Activated naive CD4-positive, alpha-beta T cell treated with anti-CD3 and anti-CD28 coated beads, Interleukin-2, amount 10 ng/mL, durations not matched to agents 7 days and 5 days (primary cell): ENCODE measurements at places on chromosomes 5 and 9.

DNA sequence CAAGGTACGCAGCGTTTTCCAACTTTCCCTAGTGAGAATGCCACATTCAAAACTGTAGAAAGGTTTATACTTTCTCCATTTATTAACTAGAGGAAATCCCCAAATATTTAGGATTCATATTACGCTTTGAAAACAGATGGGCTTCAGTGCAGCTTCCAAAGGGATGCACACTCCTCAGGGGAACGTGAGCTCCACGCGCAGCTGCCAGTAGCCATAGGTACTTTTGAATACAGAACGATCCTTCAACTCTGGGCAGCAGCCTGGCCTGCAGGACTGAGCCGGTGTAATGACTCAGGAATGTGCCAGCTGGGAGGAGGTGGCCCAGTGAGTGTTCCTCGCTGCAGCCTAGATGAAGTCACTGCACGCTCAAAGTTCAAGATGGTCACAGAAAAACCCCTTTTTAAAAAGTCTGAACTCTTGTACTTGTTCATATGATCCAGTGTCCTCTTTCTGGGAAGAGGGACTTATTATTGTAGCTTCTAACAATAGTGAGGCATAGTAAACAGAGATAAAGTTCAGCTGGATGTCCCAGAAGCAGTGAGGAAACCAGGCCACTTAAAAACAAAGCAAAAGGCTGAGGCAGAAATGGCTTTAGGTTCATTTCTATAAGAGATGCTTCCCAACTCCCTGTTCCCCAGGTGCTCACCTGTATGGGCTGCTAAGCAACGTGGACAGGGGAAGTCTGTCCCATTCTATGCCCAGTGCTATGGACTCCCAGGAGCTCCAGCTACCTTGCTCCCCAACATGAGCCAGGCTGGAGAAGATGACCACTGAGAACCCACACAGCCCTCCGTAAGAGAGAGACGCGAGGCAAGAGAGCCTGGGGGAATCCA is 130.0 kb downstream of the LHFPL2 start:
- DNase-seq: no peak

DNA sequence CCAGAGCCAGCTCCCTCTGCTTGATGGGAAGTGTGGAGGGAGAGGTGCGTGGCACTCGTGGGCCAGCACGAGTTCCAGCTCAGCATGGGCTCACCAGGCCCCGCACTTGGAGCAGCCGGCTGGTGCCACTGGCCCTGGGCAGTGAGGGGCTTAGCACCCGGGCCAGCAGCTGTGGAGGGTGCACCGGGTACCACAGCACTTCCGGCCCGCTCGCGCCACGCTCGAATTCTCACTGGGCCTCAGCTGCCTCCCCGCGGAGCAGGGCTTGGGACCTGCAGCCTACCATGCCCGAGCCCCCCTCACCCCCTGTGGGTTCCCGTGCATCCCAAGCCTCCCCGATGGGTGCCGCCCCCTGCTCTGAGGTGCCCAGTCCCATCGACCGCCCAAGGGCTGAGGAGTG is 98.4 kb downstream of the DCP2 start:
- no peak for DNase-seq

DNA sequence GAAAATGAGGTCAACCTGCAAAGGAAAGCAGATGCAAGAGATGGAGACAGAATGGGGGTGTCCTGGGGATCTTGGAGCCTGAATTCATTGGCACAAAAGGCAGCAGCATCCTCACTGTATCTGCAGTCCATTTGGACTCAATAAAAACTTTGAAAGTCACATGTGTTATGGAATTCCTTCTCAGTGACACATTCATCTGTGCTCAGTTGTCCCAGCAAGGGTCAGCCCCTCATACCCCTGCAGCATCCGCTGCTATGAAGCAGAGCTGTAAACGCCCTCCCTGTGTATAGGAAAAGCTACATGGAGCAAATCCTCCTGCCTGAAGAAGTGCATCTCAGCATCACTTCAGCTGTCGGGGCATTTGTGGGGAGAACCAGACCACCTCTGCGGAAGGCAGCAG is 14.5 kb upstream of the RARS1 start:
- DNase-seq: no peak

DNA sequence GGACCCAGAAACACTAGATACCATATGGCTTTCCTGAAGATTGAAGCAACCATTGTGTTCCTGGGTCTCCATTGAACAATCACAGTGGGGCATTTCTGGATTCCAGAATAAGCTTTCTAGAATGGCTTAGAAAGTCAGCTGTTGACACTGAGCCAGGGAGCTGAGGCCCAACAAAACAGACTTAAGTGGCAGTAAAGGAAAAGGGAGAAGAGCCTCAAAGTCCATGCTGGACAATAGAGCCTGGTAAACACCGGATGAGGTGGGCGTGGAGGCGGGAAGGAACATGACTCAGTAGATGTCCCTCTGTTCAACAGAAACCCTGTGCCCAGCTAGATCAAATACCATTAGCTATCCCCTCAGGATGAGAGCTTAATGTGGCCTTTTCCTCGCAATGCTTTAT is 14.8 kb downstream of the SPARC start:
- no peak for DNase-seq

- no peak for DNase-seq
Measured at GRCh38 chr9:133419005-133419404, 1.2 kb upstream of the REXO4 start.

- no peak for DNase-seq
Measured at GRCh38 chr9:136858844-136859757, 7.0 kb downstream of the MAMDC4 start.

DNA sequence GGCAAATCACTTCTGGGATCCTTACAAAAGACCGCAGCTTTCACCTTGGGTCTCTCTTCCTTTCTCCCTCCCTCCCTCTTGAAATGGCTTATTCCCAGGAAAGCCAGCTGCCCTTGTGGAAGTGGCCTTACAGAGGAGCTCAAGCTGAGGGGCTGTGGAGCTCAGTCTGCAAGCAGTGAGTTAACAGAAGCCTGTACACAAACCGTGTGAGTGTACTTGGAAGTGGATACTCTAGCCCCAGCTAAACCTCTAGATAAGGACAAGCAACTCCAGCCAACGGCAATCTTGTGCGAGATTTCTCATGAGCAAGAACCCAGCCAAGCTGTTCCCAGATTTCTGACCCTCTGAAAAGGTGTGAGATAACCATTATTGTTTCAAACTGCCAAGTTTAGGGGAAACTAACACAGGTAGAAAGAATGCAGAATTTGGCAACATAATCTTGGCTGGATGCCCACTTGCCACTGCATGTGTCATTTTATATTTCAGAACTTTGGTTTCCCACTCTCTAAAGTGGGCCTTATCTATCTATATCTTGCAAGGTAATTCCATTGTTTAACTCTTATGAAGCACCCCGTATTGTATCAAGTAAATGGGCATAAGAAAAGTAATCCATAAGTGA is 85.6 kb downstream of the CDH18 start:
- no peak for DNase-seq

GRCh38 chr5:42858687-42859086 is 47.0 kb upstream of the SELENOP start:
- DNase-seq: no peak

DNA sequence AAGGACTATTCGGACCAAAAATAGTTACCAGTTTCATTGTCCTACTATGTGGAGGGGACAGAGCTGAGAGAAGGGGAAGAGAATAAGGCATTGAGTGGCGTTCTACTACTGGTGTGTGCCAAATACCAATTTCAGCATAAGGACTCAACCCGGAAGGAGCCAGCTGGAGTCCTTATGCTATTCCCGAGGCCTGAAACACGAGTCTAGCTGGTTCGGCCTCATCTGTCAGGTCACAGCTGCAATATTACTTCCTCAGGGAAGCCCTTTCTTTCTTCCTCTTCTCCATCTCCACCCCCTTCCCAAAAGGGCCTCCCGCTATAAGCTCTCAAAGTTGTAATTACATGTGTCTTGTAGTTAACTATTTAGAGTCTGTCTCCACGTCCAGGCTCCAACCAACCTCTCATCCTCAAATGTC is 20.5 kb upstream of the FER start:
- no peak for DNase-seq

- DNase-seq: no peak
Measured at GRCh38 chr5:118247458-118247857, 740.9 kb downstream of the DTWD2 start.

GRCh38 chr5:171899792-171900191 is 106.6 kb downstream of the FBXW11 start:
- no peak for DNase-seq

DNA sequence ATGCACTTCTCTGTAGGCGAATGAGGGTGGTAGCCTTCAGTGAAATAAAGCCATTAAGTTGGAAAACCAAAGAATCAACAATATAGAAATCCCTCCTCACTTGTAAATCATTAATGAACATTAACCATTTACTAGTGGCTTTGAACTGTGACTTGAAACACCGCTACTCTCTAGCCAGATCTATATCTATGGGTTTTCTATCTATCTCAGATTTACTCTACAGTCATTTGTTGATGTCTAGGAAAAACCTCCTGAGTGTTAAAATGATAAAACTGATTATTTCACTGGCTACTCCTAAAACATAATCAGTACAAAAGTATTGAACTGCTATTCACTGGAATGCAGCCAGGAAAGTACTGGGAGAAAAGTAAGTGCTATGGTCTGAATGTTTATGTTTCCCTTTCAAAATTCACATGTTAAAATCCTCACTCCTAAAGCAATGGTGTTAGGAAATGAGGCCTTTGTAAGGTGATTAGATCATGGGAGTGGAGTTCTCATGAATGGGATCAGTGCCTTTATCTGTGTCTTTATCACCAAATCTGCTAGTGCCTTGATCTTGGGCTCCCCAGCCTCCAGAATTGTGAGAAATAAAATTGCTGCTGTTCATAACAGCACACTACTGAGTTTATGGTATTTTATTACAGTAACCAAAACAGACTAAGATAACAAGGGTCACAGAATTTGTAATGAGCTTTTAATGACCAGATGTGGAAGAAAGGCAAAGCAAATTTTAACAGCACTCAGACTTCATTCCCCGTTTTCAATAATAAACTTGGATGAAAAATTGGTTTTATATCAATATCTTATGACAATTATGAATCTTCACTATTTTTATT is 8.6 kb upstream of the OXCT1 start:
- no peak for DNase-seq

DNA sequence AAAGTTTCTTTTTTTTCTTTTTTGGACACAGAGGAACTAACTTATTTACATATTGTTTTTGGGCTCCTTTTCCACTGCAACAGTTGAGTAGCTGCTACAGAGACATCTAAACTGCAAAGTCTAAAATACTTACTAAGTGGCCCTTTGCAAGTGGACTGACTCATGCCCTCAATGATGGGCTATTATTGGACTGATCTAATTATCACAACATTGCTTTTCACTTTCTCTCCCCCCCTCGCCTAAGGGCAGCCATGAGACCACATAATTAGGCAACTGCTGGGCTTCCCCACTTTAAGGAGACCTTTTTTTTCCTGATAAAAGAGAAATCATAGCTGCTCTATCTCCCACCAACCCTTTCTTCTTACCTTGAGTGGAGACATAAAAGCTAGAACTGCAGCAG is 47.0 kb downstream of the PLK2 start:
- no peak for DNase-seq

- no peak for DNase-seq
Measured at GRCh38 chr9:17930071-17930470, 351.2 kb downstream of the SH3GL2 start.

DNA sequence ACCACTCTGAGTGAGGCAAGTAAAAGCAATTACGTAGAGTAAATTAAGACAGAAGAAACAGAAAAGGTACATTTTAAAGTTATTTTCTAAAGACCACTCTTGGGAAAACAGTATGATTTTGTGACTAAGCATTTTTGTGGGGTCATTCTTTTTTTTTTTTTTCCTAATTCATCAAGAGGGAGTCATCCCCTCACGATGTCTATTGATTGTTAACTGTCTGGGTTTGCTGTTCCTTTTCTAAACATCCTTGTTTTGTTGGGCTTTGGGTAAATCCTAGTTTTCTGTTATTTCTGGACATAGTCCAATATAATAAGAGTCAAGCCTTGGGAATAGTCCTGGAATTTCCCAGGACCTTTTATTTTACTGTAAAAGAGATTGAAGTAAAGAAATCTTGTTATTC is 63.8 kb downstream of the ANKRD55 start:
- DNase-seq: no peak

DNA sequence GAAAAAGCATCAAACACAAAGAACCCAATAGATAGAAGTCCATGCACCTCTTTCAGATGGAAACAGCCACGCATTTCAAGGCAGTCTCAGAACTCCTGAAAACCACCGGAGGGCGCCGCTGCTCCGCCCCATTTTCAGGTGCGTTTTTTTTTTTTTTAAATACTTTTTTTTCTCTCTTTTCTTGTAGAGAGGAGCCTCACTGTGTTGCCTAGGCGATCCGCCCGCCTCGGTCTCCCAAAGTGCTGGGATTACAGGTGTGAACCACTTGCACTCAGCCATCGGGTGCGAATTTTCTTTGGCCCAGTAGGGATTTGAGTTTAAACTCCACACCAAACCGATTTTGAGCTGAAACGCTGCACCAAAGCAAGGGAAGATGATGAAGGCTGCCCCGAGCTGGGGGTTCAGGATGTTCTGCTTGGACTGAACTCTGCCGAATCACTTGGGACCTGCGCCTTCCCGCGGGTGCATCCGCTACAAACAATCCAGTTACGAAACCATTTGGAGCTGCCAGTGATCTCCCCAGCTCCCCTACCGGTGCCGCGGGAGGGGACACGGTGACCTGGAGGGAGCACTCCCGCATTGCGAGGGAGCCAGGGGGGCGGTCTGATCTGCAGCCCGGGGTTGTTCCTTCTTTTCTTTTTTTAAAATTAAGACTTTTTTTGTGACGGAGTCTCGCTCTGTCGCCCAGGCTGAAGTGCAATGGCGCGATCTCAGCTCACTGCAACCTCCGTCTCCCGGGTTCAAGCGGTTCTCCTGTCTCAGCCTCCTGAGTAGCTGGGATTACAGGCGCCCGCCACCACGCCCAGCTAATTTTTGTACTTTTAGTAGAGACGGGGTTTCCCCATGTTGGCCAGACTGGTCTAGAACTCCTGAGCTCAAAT is 1.4 kb downstream of the PTGR1 start:
- DNase-seq: peak; percentile 76

- DNase-seq: peak; percentile 15
Measured at GRCh38 chr5:179227229-179227579, 118.1 kb downstream of the ADAMTS2 start.

GRCh38 chr9:18245911-18246310 is 228.0 kb upstream of the ADAMTSL1 start:
- no peak for DNase-seq

- no peak for DNase-seq
Measured at GRCh38 chr5:154214371-154215106, 24.0 kb downstream of the GALNT10 start.

DNA sequence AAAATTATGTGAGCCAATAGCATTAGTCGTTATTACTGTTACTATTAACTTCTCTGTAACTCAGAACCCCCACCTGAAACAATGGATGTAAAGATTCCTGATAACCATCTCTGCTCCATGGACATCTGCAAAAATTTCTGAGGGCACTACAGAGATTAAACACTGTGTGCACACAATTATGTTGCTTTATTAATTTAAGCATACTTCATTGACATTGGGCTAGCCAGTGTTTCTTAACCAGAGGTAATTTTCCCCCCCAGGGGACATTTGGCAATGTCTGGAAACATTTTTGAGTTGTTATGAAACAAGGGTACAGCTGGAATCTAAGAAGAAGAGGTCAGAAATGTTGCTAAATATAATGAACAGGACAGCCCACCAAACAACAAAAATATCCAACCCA is 19.3 kb downstream of the SLIT3 start:
- DNase-seq: no peak
